ENCODE measurements at places on chromosomes 12 and 14.

GRCh38 chr12:75766263-75767160, 255.1 kb upstream of the KRR1 start:
- H3K4me1 ChIP-seq: no peaks in the 10 kb centered on the region
- DNase-seq: no peak
- no peaks in the 10 kb centered on the region for H3K36me3 ChIP-seq

DNA sequence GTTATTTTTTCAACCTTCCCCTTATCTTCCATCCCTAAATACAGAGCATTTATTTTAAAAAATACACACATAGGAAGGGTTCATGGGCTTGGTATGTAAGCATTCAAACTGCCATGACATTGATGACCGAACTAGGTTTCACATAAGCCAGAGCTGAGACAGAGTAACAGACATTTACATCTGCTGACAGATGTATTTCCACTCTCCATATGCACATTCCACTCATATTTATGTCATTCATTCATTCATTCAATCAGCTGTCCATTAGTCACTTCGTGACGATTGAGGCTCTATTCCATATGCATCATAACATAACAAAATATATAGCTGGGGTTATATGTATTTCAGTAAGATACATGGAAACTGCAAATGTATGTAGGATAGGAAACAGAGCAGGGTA, 145.5 kb upstream of the OTX2 start:
- H3K27ac ChIP-seq: no peak overlapping the region
- H3K4me1 ChIP-seq: no peaks in the 10 kb centered on the region
- H3K4me3 ChIP-seq: no peak overlapping the region
- DNase-seq: no peak

- no peak overlapping the region for H3K27ac ChIP-seq
- H3K4me1 ChIP-seq: peaks cover 6% of the 10 kb centered on the region
- DNase-seq: no peak
- no peaks in the 10 kb centered on the region for H3K36me3 ChIP-seq
- no peaks in the 10 kb centered on the region for H3K27me3 ChIP-seq
Measured at GRCh38 chr12:123757561-123757960, 4.5 kb upstream of the DNAH10 start.

DNA sequence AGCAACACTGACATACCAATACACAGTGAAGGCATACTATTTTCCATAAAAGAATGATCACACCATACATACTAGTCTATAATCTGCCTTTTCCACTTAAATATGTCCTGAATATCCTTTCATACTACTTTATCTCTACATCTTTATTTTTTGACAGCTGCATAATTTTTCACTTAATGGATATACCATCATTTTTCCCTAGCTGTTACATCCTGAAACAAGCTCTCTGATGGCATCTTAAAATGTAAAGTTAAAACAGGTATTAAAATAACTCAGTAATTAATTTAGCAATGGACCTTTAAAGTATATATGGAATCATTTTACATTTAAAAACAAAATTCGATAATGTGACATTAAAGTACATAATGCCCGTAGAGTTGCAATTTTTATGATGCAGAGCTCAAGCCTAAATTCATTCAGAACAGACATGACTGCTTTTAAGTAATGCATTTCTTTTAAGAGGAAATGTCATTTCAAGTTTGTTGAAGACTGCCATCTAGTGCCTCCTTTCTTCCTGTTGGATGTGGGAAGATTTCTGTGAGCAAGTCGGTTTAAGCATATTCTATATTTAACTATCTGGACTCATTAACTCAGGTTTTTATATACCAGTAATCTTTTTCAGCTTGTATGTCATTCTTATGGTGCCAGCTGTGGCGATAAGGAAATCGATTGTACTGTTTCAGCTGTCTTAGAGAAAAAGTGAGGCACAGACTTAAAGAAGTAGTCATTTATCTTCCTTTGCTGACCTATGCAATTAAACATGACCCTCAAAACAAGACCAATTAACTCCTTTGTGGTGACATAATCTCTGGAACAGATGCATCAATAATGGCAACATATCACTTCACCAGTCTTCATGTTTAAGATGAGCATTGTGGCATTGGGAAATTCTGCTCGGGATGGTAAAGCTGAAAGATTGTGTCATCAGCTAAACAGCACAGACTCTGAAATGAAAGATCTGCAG, 20.3 kb downstream of the PRICKLE1 start:
- peak; percentile 72 for DNase-seq
- no peaks in the 10 kb centered on the region for H3K27me3 ChIP-seq
- H3K27ac ChIP-seq: no peak overlapping the region
- no peak overlapping the region for H3K4me3 ChIP-seq
- H3K4me1 ChIP-seq: no peaks in the 10 kb centered on the region

- no peaks in the 10 kb centered on the region for H3K4me1 ChIP-seq
- H3K27ac ChIP-seq: no peak overlapping the region
- no peak overlapping the region for H3K4me3 ChIP-seq
- no peaks in the 10 kb centered on the region for H3K36me3 ChIP-seq
- DNase-seq: no peak
Measured at GRCh38 chr12:91317306-91317705, 134.7 kb upstream of the DCN start.

- no peak overlapping the region for H3K27ac ChIP-seq
- no peaks in the 10 kb centered on the region for H3K36me3 ChIP-seq
- H3K4me1 ChIP-seq: peaks cover 24% of the 10 kb centered on the region
Measured at GRCh38 chr14:93981316-93982229, 5.2 kb upstream of the ASB2 start.

DNA sequence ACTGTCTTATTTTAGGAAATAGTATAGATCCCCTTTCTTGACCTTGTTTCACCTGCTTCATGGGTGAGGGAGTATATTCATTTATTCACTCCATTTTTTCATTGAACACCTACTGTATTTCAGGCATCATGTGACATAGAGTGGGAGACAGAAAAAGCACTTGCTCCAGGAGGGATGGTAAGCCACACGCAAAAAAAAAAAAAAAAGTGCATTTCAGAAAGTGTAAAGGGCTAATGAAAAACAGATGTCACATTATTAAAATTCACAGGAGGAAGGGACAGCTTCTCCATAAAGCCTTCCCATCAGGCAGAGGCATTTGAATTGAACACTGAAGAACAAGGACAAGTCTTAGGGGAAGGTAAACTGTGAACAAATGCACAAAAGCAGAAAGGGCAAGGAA, 7.5 kb downstream of the SLC8A3 start:
- no peaks in the 10 kb centered on the region for H3K27me3 ChIP-seq
- no peak for DNase-seq
- H3K4me1 ChIP-seq: no peaks in the 10 kb centered on the region
- no peaks in the 10 kb centered on the region for H3K36me3 ChIP-seq

GRCh38 chr14:22650960-22651521, 6.9 kb upstream of the OR6J1 start:
- H3K27me3 ChIP-seq: peaks cover 3% of the 10 kb centered on the region
- DNase-seq: no peak
- H3K27ac ChIP-seq: no peak overlapping the region
- no peak overlapping the region for H3K4me3 ChIP-seq

Data from B cell (primary cell).